ENCODE measurements at places on chromosomes 6 and 20.

DNA sequence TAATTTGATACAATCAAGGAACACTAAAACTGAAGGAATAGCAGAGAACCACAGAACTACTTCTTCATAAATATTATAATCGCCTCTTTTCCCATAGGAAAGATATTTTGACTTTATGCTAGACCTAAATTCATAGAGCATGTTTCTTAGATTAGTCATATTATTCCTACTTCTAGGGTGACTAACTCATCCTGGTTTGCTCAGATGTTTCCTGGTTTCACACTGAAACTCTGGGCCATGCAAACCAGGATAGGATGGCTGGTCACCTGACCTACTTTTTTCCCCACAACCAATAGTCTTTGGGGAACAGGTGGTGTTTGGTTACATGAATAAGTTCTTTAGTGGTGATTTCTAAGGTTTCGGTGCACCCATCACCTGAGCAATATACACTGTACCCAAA is 42.8 kb downstream of the MMS22L start:
- no peak for DNase-seq

- no peak for DNase-seq
Observed at GRCh38 chr6:17389274-17389847, 4.0 kb upstream of the CAP2 start.

- no peak for DNase-seq
Observed at GRCh38 chr20:251354-251753, 6.2 kb upstream of the DEFB132 start.

GRCh38 chr6:23414922-23415321 is 711.1 kb upstream of the NRSN1 start:
- DNase-seq, result no peak

- DNase-seq, result no peak
Observed at GRCh38 chr20:20609522-20609921, 102.9 kb downstream of the RALGAPA2 start.

DNA sequence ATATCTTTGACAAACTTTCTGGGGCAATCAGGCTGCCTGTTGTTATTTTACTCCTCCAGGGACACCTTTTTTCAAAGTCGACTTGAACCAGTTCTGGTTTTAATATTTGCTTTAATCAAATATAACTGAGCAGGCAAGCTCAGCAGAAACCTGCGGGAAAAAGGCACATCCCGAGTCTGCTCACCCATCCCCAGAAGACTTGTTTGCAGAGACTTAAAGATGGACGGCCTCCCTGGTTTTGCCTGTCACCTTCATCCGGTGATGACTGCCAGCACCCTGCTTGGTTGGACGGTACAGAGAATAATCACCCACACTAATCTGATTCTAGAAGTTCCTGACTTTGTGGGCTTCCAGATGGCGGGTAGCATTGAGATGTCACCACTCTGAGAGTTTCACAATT is 36.8 kb downstream of the PPP1R3G start:
- DNase-seq, result no peak

- DNase-seq, result no peak
Observed at GRCh38 chr20:40687384-40688128, 1.5 kb downstream of the MAFB start.

DNA sequence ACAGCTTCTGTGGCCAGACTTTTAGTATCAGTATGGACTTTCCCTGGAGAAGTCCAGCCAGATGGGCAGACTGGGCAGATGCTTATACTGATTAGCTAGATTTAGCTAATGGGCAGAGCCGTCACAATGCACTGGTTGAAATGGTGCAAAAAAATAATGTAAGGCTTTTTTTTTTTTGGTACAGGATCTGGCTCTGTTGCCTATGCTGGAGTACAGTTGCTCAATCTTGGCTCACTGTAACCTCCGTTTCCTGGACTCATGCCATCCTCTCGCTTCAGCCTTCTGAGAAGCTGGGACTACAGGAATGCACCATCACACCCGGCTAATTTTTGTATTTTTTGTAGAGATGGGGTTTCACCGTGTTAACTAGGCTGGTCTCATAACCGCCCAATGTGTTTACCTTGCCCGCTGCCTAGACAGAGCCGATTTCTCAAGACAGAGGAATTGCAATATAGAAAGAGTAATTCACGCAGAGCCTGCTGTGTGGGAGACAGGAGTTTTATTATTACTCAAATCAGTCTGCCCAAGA is 16.4 kb upstream of the KIFC1 start:
- DNase-seq, result no peak

DNA sequence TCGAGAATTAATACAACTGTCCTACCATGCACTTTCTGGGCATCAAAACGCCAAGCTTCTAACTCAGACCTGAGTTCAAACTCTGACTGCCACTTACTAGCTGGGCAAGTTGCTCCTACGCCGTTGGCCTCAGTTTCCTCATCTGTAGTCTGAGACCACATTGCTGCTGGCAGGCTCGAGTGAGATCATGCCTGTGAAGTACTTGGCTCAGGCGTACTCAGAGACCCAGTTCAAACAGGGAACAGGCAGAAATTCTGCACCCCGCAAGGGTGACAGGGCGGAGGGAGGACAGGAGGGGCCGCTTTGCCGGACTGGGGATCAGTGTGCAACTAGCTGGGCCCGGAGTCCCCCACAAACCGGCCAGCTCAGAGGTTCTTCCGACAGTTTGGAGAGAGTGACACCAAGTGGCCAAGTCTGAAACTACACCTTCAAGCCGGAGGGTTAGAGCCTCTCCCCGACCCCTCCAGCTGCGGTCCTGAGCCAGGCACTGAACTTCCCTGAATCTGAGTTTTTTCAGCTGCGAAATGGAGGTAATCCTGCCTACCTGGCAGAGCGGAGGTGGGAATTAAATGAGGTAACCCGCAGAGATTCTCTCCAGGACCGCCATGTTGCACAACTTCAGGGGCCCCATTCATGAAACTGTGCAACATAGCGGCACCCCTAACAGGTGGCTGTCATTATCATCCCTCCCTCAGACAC is 46.0 kb upstream of the PTPN1 start:
- no peak for DNase-seq

DNA sequence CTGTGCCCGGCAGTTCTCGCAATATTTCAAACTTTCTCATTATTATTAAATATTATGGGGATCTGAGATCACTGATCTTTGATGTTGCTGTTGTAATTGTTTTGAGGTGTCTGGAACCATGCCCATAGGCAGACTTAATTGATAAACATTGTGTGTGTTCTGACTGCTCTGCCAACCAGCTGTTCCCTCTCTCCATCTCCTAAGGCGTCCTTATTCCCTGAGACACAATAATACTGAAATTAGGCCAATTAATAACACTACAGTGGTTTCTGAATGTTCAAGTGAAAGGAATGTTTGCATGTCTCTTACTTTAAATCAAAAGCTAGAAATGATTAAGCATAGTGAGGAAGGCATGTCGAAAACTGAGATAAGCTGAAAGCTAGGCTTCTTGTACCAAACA is 7.6 kb downstream of the MAPK14 start:
- no peak for DNase-seq

DNA sequence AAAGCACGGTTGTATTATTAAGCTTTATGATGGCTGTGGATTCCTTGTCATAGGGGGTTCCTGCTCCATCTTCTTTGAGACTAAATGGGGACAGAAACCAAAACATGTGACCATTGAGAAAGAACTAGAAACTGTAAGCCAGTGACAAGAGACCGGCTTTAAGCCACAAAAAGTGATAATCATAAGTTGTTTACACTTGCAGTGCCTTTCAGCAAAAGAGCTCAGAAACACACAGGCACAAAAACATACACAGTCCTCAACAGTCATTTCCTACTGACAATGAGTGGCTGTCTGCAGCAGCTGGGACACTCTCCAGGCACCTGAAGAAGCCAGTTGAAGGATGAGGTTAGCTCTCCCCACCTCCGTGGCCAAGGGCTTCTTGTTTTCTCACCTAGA is 20.0 kb upstream of the UBE2J1 start:
- no peak for DNase-seq

DNA sequence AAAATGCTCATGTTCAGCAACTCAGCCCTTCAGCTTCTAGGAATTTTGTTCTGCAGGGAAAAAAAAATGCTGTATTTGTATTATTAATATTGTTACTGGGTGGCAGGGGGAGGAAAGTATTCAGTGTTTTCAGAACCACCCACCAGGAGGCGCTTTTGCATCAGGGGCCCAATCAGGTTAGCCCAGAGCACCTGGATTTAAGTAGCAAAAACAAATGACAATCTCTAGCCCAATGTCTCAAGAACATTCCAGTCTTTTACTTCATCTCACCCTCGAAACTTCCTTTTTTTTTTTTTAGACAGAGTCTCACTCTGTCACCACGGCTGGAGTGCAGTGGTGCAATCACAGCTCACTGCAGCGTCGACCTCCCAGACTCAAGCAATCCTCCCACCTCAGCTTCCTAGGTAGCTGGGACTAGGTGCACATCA is 635 bp upstream of the C20orf203 start:
- DNase-seq, result no peak

DNA sequence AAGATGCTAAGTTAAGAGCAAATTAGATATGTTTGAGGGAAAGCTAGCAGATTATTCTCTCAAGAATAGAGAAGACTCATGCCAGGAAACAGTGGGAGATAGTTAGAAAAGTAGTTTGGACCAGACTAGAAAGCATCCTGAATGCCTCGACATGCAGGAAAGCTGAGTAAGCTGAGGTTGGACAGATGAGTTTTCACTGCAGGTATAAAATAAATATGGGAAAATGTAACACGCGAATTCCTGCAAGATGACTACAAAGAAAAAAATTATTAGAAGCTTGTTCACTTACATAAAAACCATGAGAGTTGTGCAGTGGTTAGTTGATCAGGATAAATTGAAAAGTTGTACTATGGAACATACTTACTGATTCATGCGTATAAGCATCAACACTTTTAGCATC is 484.2 kb upstream of the MANEA start:
- no peak for DNase-seq

GRCh38 chr20:2820896-2821869 is 5.0 kb downstream of the TMEM239 start:
- DNase-seq, result no peak

DNA sequence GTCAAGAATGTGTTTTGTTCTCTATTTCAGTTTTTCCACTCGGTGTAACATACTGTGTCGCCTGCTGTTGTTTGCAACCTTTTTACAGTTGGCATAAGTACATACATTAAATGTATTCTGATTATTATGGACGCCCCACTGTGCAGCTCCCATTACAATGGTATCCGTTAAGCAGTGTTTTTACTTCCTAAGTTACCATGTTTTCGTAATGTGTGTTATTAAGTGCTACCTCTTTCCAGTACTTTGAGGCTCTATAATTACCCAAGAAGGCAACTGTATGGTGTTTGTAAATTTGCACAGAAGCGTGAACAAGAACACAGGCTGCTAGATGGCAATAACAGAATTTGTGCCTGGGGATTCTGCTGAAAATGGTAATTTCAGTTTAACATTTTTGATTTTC is 568.0 kb upstream of the MARCKS start:
- DNase-seq, result no peak

DNA sequence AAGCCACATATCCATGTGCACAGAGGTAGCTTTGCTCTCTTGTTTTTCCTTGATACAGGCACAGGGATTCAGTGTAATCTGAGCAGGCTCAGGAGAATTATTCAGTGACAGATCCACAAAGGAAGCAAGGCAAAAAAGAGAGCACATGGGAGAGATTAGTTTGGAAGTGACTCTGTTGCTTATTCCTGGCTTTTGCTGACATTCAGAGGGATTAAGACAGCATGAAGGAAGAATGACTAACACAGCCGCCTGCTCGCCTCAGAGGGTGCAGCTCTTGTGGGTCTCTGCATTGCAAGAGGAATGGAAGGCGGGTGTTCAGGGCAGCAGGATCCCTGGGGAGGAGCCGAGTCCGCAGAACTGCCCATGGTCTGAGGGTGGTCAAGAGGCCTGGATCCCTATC is 203.4 kb upstream of the KCNQ5 start:
- DNase-seq, result no peak

DNA sequence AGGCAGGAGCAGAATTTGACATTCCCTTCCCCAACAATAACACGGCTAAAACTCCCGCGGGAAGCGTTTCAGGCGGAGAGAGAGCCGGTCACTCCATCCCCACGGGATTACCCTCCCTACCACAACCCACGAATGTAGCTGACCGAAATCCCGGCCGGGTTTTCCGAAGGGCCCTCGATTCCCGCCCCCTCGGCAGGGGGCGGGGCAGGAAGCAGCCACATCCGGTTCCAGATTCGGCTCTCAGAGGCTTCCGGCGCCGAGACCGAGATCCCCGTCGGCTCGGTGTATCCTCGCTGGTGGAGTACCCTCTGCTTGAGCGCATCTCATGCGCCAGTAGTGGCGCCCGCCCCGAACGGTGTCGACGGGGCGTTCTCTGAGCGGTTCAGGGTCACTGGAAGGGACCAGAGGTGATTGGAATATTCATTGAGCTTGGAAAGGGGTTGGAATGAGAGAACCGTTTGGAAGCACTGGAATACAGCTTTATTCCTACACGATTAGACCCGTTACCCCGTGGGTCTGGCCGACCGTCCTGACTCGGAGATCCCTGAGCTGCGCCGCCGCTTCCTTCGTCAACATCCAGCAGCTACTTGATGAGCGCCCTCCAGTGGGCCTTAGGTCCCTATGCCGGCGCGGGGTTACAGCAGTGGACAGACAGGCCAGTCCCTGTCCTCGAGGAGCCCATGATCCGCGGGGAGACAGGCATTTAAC is 649 bp upstream of the RGL2 start:
- DNase-seq, result no peak

DNA sequence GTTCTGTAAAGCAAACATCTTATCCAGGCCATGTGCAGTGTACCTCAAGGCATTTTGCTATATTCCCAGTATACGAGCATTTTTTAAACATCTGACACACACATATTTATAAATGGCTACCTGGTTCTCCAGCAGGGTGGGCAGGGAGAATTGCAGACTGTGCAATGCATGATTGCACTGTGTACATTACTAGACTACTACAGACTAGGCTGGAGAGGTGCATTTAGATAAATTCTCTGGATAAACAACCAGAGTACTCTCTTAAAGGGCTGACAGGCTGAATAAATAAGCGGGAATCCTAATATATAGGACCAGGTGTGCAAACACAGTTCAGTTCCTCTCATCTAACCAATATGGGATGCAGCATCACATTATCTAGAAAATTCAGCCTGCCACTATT is 428.3 kb upstream of the ARID1B start:
- DNase-seq, result no peak

- DNase-seq, result no peak
Observed at GRCh38 chr6:33794910-33795623, 6.1 kb upstream of the LEMD2 start.

GRCh38 chr20:58649288-58650180 is 1.5 kb upstream of the STX16 start:
- no peak for DNase-seq

- DNase-seq, result no peak
Observed at GRCh38 chr20:3980260-3981131, 34.9 kb downstream of the RNF24 start.

- DNase-seq, result no peak
Observed at GRCh38 chr20:8807480-8808201, 261.2 kb upstream of the PLCB4 start.

DNA sequence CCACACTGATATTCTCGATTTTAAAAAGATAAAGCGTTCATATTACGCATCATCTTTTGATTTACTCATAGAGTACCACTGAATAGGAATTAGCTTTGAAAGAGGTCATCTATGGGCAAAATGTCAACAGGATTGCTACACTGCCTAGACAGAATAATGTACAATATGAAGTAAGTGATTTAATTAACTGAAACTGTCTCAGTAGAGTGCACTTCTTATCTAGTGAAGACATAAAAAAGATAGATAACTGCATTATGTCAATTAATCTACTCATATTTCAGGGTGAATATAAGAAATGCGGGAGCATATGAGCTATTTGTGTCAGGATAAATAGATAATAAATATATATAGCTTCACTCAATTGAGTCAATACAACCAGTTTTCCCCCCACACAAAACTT is 723.9 kb downstream of the EYS start:
- DNase-seq, result no peak

All from iPS DF 6.9 (cell line).